ENCODE measurements at places on chromosomes 1 and 21.

GRCh38 chr1:9537863-9538668 is 1.2 kb upstream of the SLC25A33 start:
- no peak for DNase-seq

DNA sequence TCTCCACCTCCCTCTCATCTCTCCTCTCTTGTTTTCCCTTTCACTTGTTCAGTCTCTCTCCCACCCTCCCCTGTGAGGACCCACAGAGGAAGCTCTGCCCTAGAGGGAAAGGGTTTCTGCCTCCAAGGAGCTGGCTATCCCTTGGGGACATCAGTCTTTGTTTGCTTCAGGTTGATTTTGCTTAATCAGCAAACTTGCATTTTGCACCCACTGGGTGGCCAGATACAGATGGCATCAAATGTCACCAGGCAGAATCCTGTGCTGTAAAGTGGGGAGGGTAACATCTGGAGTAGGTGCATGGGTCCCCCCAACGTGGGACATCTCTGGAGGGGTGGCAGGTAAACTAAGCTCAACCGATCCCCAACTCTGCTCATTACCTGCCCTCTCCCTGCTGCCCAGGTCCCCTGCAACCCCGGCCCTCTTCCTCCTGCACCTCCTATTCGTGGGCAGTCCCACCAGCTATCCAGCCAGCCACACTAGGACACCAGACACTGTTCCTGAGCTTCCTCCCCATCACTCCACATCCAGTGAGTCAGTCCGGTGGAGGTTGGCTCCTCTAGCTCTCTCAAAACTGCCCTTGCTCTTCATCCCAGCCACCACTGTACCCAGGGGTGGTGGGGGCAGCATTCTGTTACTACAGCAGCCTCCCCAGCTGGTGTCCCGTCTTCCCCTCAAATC is 123.3 kb downstream of the KCNN3 start:
- DNase-seq: no peak

GRCh38 chr1:7669559-7670311 is 101.4 kb upstream of the VAMP3 start:
- peak; percentile 93 for DNase-seq

DNA sequence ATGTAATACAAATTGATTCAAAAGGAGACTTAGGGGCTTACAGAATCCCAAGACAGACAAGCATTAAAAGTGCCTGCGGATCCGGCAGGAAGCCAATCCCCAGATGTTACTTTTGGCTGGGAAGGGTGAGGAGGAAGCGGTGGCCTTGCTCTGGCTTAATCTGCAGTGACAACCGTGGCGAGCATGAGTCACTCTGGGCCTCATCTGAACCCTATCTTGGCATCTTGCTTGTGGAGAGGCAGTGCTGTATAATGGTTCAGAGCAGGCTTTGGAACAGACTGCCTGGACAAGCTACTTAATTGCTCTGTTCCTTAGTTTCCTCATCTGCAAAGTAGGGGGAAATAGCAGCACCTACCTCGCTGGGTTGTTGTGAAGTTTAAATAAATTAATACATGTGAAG is 74.1 kb downstream of the XCL2 start:
- DNase-seq: peak; percentile 2

GRCh38 chr1:234069760-234070159 is 165.3 kb downstream of the SLC35F3 start:
- DNase-seq: peak; percentile 19

DNA sequence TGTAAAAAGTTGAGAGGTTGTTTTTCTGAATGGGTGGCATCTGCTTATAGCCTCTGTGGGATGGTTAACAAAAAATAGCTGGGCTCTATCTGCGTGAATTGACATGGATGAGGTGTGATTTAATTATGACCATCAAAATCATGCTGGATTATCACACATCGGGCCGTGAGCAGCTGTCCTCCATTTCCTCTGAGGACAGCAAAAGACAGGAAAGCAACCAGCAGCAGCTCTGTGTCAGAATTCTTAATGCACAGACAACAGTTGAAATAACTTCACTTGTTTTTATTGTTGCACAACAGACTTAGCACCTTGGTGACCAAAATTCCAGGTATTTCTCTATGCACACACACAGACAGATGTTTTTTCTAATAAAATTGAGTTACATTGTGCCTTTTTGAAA is 54.5 kb upstream of the LAPTM5 start:
- no peak for DNase-seq

DNA sequence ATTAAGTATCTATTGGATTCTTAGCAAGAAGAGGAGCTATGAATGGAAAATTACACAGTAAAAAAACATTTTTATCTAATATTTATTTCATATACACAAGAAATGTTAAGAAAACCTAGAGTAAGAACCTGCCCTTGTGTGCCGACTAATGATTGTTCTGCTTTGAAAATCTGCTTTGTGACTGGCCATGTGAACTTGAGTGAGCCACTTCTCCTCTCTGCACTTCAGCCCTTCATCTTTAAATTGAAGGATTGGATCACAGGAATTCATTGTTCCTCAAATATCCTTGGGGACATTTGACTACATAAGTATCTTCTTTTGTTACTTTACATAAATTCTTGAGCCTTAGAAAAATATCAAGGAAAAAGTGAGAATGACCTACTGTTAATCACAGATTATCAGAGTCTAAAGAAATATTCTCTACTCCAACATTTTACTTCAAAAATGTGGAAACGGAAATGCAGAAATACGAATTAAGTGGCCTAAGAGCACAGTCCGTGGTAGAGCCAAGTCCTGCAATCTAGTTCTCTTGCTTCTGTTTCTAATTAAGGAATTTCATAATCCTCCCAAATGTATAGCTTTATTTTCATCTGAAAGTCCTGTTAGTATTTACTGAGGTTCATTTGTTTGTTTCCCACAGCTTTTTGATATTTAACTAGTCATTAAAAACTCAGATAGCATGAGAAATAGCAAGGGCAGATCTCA is 46.3 kb upstream of the SAMSN1 start:
- no peak for DNase-seq

DNA sequence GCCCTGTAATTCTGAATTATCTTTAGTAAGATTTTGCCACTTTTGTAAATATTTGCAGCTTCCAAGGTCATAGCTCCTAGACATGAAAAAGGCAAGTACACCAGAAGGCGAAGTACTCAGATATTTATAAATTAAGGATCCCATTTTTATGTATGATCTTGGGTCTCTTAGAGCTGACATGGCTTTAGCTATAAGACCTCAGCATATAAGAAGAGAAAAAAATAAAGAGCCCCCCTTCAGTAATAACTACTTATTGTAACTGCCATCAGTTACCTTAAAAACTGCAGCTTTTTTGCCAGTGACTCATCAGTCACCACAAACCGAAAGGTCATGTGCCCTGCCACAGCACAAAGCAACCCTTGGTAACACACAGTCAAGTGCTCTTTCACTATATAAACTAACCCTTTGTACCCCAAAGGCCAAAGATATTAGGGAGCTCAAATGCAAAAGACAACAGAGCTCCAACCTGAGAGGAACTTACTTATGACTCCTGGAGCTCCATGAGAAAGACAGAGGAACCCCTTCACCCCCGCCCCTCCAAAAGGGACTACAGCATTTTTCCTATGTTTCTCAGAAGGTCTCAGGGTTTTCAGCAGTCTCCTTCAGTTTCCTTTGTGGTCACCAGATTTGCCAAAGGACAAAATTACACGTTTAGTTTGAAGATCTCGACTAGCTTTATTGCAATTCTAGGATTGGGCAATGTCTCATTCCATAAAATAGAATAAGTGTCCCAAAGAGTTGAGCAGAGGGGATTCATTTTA is 219.8 kb upstream of the DUSP10 start:
- DNase-seq: no peak

GRCh38 chr21:15627823-15628222 is 102.0 kb upstream of the USP25 start:
- no peak for DNase-seq

DNA sequence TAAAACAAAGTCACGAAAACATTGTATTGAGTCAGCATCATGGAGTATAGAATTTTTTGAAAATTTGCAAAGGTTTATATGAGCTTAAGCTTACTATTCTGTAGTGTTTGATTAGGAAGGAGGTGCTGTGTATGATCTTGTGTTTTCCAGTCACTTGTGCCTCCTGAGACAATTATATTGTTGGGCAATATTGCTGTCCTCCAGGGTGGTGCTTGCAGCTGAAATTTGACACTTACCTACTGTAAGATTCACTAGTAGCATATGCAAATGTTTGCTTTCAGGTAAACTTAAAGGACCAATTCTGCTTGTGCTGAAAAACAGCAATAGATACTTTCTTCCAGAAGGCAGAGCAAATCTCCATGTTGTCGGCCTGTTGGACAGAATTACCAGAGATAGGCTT is 268.0 kb downstream of the TGFB2 start:
- DNase-seq: no peak

DNA sequence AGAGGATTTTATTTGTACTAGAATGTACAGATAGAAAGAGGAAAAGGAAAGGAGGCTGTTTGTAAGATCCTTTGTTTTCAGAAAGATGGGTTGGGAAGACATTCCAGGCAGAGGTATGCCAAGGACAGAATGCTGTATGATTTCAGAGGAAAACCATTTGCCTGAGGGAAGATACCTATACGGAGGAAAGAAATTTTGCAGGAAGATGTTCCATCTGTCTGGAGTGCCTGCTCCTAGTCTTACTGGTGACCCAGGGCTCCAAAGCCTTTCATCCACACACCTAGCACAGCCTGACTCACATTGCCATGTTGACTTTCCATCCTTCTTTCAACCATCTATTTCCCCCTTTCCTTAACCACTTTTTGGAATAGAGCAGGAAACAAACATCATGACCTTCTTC is 18.2 kb downstream of the SAMD13 start:
- DNase-seq: no peak

GRCh38 chr21:37266515-37267221 is 466 bp downstream of the VPS26C start:
- peak; percentile 64 for DNase-seq

- no peak for DNase-seq
Measured at GRCh38 chr1:190168116-190168892, 309.4 kb downstream of the BRINP3 start.

DNA sequence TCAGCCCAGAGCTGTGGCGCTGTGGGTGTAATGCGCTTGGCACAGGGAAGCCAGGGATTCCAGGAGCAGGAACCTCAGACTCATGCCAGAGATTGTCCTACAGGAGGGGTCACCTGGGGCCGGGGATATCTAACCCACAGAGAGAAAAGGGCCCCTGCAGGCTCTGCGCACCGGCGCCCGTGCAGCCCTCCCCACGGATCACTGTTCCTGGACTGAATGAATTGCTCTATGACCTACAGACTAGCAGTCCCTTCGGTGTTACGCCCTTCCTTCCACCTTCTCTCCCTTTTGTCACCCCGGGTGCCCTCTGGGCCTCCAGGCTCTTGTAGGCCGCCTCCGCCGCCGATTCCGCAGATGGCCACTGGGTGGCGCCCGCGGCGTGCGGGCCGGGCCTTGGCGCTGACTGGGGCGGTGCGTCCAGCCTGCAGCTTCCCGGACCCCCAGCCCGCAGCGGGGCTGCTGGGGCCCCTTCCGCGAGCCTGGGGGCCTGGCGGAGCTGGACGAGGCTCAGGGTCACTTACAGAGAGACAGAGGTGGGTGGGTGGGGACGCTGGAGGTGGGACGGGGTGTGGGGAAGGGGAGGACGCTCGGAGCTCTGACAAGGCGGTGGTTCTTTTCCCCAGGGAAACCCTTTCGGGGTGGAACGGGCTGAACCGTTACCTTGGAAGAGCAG is 101.3 kb downstream of the IER5 start:
- DNase-seq: peak; percentile 91

DNA sequence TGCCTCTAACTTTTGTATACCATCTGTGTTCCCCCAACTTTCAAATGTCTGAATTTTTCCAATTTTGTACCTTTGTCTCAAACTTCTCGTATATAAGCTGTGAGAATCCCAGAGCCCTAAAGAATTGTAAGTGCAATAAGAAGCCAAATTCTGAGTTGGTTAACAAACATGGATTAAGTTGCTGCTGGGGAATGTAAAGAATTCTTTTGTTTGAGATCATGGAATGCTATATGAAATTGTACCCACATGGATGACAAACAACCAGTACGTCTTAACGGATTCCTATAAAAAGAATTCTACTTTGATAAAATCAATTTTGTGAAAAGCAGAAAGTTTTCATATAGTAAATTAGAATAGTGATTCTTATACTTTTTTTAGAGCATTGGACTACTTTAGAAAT is 72.4 kb upstream of the CYP2J2 start:
- no peak for DNase-seq

GRCh38 chr1:53586765-53587164 is 127.6 kb downstream of the DMRTB1 start:
- no peak for DNase-seq

GRCh38 chr1:158021721-158022120 is 28.3 kb downstream of the KIRREL1 start:
- no peak for DNase-seq

DNA sequence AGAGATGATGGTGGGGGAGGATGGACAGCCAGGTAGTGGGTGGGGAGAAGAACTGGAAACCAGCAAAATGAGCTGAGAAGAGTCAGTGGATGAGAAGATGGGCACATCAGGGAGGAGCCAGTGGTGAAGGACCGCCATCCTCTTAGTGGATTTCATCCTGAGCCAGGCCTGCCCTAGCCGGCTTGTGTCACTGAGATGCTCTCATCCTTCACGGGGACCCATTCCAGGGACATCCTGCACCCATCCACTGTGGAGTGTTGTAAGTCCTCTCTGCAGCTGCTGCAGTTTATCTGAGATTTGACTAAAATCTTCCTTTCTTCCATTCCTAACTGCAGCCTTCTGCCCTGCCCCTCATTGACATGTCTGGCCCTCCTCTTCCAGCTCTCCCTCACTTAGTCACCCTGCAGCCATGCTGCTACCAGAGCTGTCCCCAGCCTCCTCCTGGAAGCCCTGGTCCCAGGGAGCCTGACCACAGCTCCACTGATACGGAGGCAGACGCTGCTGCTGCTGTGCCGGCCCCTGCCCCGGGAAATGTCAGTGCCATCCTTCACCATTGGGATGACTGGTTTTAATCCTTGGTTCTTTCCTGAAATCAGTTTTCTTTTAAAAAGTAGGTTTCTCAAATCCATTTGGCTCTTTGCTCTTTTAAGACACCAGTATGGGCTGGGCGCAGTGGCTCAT is 33.2 kb downstream of the STUM start:
- DNase-seq: no peak

- DNase-seq: no peak
Measured at GRCh38 chr1:204463125-204464060, 31.2 kb downstream of the PIK3C2B start.

Data from retina (tissue), 1 donor.